CD8-positive, alpha-beta memory T cell (primary cell): ENCODE measurements at places on chromosomes 12 and 14. TPM values are rescaled to one million over a fixed set of nuclear protein-coding genes. Genes with fewer than 3 reads are reported as not detected.

Gene RPGRIP1
- total RNA-seq: not detected

Gene LBHD2
- not detected for total RNA-seq

Gene NYNRIN
- 0.04 TPM for total RNA-seq

Gene PDE3A
- not detected for total RNA-seq

Gene FZD10
- not detected for total RNA-seq

Gene CD163
- 3.0 TPM for total RNA-seq

Gene KRT75
- not detected for total RNA-seq

Gene HSPB8
- not detected for total RNA-seq

Gene IFT81
- 3.7 TPM for total RNA-seq

Gene AQP2
- not detected for total RNA-seq

Gene SPRING1
- total RNA-seq: 44.0 TPM

Gene C12orf50
- total RNA-seq: not detected

Gene COL2A1
- total RNA-seq: not detected

Gene NELL2
- total RNA-seq: 60.2 TPM

Gene DNAH10
- total RNA-seq: 0.13 TPM

Gene CELA1
- not detected for total RNA-seq

Gene IAPP
- total RNA-seq: not detected

Gene SPTB
- 0.18 TPM for total RNA-seq
